ENCODE measurements at places on chromosomes 6 and 20.

GRCh38 chr6:7865781-7866180 is 44.8 kb downstream of the TXNDC5 start:
- no peak for DNase-seq

GRCh38 chr6:124470803-124471202 is 491.4 kb upstream of the RNF217 start:
- DNase-seq = no peak

DNA sequence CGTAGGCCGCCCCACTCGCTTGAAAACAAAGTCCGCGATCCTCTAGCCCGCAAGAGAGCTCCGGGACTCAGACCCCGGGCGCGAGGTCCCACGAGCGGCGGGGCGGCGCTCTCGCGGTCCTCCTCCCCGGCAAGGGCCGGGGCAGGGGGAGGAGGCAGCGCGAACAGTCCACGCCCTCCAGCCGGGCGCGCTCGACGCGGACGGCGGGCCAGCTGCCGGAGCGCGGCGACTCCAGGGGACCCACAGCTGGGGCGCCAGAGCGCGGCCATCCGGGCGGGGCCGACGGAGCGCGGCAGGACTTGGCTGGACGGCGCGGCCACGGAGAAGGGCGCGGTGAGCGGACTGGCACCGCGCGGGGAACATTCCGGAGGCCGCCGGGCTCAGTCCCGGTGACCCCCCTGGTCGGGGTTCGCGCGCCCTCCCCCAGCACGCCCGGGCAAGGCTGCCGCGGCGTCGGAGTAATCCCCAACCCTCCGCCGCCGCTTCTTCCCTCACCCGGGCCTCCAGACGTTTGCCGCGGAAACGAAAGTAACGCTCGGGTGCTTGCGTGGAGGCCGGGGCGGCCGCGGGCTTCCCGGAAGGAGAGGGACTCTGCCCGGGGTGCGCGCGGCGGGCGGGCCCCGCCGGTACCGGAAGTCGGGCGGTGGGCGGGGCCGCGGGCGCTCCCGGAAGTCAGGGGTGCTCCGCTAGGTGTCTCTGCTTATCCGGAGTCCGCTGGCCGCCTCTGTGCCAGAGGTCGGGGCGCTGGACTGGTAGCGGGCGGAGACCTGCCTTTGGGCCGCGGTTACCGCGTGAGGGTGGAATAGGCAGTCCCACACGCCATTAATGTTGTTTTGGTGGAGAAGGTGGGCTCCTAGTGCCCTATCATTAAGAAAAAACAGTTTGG is at the start of gene RIPK1:
Gene RIPK1, plus strand, starts transcription at position 166 of the 886 bp plus-strand sequence. CDS start 8,330 bp downstream, outside the sequence.
- DNase-seq = peak; percentile 91

DNA sequence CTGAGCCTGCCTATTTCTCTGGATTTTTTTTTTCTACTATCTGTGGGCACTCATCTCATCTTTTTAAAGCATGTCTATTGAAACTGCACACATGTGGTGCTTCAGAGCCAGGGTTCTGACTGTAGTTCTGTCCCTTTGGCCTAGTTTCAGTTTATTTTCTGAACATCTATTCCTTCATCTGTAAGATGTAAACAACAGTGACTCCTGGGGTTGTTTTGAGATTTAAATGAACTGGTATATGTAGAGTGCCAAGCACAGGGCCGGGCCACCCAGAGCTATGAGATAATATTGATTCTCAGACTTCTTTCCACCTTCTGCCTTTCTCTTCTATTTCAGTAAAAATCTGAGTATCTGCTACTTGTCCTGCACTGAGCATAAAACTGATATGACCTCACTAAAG is 185.1 kb downstream of the CARMIL1 start:
- no peak for DNase-seq

GRCh38 chr6:27922949-27923348 is 10.8 kb upstream of the OR2B2 start:
- DNase-seq = no peak

GRCh38 chr6:148497257-148497656 is 154.6 kb downstream of the SASH1 start:
- no peak for DNase-seq
